ENCODE measurements at places on chromosomes 5 and 9.

DNA sequence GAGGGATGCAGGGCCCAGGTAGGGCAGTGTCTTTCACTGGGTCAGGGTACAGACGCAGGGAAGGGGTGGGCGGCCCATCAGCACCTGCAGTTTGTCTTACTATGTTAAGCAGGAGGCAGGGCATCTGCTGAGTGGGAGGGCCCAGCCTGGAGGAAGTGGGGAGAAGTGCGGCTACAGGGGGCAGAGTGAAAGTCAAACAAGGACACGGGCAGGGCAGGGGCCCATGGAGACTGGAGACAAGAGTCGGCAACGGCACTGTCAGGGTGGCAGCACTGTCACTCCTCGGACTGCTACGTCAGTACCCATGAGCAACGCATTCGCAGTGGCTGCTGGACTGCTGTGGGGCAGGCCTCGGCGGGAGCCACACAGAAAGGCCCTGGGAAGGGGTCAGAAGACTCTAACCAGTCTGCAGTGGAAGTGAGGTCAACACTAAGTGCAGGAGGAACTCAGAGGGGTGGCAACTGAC, 19.7 kb downstream of the CAMSAP1 start:
- DNase-seq = no peak

- DNase-seq = no peak
Observed at GRCh38 chr5:148002451-148002850, 61.3 kb upstream of the SPINK5 start.

DNA sequence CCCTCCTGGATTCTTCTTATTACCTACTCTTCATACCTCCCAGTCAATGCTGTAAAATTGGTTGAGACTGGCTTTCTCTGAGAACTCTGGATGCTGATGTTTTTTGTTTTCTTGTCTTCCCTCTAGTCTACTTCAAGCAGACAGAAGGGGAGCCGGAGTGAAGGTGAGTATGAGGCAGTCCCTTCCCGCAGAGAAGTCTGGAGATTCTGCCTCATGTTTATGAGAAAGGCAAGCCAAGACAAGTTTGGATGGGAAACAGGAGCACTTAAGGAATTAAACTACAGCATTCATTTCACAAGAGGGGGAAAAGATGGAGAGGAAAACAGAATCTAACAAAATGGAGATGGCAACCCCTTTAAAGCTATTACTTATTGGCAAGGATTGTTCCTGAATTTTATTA, 246.1 kb downstream of the TRIM32 start:
- no peak for DNase-seq

GRCh38 chr5:180399401-180400215, 46.5 kb upstream of the GFPT2 start:
- no peak for DNase-seq

DNA sequence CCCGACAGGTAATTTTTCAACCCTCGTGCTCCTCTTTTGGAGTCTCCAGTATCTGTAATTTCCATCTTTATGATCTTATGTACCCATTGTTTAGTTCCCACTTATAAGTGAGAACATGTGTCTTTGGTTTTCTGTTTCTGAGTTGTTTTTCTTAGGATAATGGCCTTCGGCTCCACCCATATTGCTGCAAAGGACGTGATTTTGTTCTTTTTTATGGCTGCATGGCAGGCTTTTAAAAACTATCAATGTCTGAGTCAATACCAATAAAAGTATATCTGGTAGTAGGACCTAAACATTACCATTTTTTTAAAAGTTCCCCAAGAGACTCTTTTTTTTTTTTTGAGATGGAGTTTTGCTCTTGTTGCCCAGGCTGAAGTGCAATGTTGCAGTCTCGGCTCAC, 3.9 kb upstream of the SLC26A2 start:
- no peak for DNase-seq

DNA sequence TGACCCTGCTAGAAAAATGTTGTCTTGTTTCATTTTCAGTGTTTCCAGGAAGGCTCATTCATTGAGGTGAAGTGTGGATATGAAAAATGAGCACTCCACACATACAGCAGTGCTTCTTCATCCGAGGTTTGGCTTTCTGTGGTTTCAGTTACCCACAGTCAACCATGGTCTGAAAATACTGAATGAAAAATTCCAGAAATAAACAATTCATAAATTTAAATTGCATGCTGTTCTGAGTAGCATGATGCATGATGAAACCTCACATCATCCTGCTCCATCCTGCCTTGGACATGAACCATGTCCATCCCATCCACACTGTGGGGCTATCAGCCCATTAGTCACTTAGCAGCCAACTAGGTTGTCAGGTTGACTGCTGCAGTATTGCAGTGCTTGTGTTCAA, 10.4 kb upstream of the SLC45A2 start:
- peak; percentile 76 for DNase-seq

- no peak for DNase-seq
Observed at GRCh38 chr5:133295520-133295919, 243.7 kb downstream of the HSPA4 start.

DNA sequence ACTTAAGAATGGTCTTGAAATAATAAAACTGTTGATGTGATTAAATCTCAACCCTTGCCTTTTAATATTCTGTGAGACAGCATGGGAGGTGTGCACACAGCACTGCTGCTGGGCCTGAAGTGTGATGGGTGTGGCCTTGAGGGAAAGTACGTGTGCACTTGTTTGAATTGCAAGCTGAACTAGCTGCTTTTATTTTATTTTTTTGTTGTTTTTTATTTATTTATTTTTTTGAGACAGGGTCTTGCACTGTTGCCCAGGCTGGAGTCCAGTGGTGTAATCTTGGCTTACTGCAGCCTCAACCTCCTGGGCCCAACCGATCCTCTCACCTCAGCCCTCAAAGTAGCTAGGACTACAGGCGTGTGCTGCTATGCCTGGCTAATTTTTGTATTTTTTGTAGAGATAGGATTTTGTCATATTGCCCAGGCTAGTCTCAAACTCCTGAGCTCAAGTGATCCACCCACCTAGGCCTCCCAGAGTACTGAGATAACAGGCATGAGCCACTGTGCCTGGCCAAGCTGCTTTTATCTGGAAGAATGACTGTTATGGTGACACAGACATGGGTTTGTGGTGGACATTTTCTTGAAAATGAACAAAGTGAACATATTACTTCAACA, 58.9 kb downstream of the GPR107 start:
- peak; percentile 27 for DNase-seq

DNA sequence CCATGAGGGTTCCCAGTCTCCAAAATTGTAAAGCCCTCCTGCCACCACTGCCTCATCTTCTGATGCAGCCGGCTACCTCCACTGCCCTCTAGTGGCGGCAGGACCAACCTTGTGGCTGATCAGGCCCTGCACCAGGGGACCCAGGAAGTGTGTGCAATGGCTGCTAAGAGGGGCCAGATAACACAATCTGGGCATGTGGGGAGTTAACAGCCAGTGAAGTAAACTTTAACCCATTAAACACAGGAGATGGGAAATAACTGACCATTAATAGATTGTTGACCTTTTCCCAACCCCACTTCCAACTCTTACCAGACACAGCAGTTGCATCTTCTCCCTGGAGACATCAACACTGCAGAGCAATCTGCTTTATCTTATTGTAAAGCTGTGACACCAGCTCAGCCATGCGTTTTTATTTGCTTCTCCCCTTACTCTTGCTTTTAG, 63.3 kb downstream of the FREM1 start:
- peak; percentile 17 for DNase-seq

GRCh38 chr5:152900332-152900731, 495.3 kb upstream of the NMUR2 start:
- DNase-seq = no peak

DNA sequence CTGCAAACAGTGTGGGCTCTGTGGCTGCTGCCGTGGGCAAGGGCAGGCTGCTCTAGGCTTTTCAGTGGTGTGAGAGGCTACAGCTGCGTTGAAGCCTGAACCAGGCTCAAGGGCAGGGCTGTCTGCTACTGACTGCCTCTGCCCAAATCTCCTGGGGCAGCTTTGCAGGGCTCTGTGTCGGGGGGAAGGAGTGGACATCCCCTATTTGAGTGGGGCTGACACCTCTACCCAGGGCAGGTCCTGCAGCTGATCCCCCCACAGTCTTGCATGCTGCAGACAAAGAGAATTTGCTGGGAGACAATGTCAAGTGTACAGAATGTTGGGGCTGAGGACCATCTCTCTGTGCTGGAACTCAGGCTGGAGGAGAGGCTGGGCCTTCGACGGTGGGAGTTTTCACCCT, 240.2 kb downstream of the PBX3 start:
- no peak for DNase-seq

DNA sequence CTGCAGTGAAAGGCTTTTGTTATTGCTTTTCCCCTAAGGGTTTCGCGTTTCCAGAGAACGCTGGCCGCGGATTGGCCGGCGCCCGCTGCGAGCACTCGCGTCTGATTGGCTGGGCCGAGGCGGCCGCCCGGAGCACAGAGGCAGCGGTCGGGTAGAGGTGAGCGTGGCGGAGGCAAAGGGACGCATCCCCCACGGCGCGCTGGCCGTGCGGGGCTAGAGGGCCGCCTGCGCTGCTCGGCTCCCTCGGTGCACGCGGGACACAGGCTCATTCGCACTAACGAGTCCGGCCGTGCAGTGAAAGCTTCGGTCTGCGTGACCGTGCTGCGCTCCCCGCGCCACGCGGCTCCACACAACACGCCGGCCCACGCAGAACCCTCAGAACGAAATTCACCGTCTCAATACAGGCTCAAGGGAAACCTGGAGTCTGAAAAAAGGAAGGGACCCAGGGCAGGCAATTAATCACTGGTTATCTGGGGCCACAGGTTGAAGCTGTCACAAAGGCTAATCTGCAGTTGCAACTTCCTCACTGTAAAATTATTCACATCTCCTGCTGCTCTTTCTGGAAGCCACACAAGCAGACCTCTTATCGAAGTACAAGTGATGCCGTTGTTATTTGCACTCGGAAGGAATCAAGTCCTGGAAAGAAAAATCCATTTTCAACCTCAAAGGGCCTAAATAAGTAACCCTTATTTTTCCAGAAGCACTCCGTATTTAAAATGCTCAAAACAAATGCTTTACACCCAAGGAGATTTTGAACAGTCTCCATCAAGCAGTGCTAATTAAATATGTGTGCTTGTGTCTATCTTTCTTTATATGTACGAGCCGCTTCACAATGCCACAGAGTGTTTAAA, 94.6 kb downstream of the ZNF608 start:
- no peak for DNase-seq

GRCh38 chr9:134396825-134397224, 70.6 kb downstream of the RXRA start:
- DNase-seq = no peak

DNA sequence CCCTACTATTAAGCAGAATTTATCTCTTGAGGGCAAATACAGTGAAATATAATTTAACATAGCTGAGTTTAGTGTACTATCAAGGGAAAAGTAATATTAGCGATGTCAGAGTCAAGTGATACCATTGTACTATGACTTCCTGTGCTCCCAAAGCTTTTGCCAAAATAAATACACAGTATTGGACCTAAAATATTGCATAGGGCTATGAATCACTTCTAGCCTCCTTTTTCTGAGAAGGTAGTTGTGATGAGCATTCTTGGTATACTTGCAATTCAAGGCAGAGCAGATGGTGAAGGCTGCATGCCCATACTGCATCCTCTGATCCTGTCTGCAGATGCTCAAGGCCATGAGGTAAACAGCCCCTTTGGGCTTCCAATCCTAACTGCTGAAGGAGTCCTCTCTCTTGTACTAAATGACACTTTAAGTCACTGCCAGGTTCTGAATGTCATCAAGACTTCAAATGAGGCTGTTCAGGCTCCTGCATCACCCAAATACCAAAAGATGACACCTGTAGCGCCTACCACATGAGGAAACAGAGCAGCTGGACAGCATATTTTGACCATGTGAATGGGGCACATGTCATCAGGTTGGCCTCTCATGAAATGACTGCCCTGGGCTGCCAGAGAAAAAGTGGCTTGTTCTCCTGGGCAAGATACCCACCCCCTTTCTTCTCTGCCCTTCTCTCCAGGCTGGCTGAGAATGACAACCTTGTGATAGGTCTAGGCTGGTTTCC, 29.7 kb upstream of the PPP2CA start:
- peak; percentile 88 for DNase-seq

DNA sequence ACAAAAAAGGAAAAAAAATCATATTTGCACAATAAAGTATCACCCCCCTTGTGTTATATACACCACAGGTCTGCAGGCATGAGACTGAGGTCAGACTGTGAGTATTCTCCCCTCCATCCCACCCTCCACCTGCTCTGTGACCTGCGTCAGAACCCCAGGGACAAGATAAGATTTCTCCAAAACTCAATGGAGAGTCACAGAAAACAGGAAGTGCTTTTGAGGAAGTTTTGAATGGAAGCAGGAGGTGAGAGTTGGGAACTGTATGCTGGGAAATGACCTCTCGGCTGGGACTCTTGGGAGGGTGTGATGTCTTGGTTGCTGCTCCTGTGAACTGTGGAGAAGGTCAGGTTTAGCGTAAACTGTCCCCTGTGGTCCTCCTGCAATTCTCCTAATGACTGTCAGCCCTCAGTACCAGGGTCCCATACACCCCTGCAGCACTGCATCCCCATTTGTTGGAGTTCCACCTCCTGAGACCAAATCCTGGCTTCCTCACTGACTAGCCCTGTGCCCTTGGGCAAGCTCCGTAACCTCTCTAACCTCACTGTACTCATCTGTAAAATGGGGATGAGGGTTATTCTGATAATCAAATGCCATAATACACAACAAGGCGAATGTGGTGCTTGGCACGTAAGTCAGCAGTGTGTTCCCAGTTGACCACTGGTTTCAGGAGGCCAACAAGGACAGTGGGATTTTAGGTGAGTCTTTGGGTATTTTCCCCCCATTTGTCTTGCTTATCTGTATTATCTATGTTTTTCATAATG, 6.9 kb upstream of the CTSL start:
- DNase-seq = no peak

DNA sequence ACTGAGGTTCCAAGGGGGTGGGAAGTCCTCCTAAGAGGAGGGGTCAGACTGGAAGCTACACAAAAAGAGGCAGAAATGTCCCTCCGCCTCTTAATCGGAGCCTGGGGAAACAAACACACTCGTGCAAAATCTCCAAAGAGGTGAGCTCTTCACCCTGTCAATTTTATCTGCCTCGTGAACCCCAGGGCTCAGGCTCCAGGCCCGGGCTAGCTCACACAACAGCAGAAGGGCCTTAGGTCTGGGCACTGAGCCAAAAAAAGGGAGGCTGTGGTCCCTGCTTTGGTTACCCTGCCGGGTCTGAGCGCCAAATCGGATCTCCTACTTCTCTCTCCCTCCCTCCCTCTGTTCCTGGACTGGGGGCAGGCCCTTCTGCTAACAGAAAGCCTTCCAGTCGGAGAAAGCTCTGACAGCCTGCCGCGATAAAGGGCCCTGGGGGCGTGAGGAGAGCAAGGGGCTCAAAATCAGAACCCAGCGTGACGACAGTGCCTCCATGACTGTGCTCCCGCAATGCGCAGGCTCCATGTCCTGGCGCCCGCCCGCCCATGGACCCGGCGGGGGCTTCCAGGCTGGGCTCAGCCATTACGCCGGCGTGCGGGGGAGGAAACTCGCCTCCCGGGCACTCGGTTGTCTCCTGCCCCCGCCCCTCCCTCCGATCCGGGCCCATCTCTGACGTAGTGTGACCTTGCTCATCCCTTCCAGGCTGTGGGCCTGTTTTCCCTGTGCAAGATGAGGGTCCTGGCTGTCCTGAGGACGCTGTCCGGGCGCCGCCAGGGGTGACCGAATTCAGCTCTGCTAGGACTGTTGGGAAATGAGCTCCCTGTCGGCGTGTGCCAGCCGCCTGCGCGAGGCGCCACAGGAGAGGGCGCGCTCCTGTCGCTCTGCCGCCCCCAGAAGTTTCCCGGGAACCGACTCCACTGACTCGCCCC, 865 bp upstream of the SLC22A4 start:
- DNase-seq = peak; percentile 87

- DNase-seq = peak; percentile 11
Observed at GRCh38 chr5:129554134-129554904, 94.2 kb downstream of the ADAMTS19 start.
